Fibroblast of upper back skin (primary cell): ENCODE measurements at places on chromosomes 2 and 18.

DNA sequence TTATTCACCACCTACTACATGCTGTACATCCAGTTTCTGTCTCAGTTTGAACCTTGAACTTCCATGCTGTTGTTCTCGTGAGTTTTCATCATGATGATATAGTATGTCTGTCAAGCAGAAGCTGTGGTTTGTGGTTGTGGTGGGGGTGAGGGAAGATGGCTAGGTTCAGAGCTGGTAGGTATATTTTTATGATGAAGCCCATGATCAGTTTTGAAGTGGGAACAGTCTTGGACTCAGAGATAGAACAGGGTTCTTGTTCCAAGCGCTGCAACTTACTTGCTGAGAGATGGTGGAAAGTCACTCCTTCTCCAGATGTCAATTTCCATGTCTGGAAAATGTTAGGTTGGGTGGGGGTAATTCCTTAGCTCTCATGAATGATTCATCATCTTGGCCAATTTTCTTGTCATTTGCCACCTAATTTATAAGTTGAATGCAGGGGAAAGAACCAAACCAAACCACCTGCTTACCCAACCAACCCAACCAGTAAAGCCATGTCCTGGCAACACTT lies 21.6 kb downstream of the PMAIP1 start:
- peak; percentile 55 for DNase-seq

DNA sequence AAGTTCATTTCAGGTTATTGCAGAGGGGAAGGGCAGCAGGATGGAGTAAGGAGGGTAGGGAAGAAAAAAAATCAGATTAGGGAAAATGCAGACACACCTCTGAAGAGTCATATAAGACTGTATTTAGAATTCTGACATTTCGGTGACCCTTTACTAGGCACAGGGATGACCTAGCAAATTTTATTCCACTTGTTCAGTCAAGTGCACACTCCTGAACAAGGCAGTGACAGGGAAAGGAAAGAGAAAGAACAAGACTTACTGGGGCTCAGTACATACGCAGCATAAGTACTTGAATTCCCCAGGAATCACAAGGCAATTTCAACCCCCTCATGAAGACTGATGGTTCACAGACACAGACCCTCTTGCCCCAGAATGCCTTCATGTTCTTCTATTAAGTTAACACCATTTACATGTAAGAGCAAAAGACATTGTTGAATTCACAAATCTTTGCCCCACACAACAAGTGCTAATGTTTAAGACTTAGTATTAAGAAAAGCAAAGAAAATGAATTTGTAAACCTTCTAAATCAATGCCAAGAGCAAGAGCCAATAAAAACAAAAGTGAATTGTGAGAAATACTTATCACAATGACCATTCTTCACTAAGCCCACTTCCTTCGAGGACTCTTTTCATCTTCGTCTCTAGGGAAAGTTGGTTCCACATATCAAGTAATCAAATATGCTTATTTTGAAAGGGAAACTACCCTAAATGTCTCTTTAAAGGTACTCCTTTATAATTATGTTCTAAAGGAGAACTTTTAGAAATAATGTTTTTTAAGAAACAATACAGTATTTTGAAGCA lies 47.0 kb downstream of the COBLL1 start:
- DNase-seq: no peak

DNA sequence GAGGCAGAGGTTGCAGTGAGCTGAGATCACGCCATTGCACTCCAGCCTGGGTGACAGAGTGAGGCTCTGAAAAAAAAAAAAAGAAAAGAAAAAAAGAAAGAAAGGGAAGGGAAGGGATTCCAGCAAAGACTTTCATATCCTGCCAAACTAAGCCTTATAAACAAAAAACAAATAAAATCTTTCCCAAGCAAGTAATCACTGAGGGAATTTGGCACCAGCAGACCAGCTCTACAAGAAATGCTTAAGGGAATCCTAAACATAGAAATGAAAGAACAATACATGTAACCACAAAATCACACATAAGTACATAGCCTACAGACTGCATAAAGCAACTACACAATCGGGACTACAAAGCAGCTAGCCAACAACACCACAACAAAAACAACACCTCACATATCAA lies 79.1 kb downstream of the TRABD2A start:
- DNase-seq: no peak

DNA sequence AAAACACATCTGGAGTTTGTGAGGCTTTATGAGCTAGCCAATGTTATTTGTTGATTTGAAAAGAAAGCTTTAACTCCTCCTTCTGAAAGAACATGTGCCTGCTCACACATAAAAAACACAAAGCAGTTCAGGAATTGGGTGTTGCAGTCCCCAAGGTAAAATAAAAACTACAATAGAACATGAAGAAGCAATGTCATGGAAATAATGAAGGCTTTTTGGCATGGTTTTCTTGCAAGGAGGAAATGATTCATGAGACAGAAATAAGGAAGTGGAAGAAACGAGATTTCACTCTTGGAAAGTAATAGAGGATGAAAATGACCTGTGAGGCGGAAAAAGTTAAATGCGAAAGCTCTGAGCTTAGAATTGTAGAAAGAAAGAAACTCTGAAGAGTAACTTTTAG lies 81.1 kb downstream of the TRIB2 start:
- DNase-seq: peak; percentile 85

- no peak for DNase-seq
Measured at GRCh38 chr2:240711296-240711695, 19.6 kb downstream of the AQP12A start.

- no peak for DNase-seq
Measured at GRCh38 chr18:79489051-79489898, 93.5 kb downstream of the NFATC1 start.

DNA sequence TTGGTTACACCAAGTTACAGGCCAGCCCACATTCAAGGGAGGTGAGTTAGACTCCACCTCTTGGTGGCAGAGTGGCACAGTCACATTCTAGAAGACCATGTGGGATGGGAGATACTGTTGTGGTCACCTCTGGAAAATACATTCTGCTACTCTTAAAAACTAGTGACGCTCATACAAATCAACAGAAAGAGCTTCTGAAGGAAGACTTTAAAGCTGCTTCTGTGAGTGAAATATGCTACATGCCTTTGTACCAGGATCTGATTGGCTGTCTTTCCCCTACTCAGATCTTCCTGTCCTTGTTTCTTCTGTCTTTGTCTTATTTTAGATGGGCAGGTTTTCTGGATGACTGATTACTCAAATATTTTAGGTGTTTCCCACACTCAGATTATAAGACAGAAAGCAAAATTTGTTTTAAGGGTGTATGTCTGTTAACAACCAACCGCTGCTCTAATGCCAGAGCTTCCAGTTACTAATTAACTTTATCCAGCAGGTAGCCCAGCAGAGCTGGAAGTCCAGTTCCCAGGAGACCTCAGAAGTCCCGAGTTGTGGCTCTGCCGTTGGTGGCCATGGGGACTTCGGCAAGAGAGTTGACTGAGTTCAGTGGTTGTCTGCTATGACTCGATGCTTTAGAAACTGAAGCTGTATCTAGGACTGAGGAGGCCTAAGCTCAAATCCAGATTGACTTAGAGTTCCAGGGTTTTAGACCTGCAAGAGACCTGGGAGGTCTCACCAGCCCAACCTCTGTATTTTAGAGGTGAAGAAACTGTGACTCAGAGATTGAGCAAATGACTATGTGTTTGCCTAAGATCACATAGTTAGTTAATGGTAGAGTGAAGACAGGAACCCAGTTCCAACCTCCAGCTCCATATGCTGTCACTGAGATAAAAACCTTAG lies 7.4 kb downstream of the IL1R2 start:
- DNase-seq: no peak

DNA sequence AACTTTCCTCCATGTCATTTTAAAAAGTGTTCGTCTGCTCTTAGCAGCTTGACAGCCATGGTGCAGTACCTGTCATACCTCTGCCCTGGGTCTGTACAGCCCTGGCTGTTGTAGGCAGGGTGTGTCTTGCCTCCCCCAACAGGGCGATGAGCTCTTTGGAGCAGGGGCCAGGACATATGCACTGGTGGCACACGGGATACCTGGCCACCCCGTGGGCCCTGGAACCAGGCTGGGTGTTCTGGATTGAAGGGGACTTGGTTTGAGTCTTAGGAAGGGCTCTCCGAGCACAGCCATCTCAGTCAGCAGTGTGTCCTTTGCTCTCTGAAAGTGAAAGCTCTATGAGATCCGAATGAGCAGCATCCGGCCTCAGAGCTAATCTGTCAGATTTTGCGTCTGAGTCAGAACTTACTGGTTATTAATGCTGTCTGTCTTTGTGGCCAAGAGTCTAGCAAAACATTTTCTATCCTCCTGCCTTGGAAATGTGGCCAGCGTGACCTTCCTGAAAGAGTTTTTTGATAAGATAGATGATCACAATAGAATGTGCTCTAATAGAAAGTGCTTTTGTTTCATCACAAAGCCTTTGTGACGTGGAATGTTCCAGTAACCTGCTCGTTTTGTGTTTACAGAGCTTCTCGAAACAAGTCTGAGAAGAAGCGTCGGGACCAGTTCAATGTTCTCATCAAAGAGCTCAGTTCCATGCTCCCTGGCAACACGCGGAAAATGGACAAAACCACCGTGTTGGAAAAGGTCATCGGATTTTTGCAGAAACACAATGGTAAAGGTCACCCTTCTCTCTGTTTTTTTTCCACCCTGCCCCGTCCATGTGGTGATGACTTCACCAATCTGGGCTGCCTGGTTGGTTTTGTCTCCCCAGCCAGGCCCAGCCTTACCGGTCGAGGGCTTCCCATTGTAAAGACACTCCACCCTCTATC lies 77.3 kb upstream of the RPL31 start:
- DNase-seq: peak; percentile 84

GRCh38 chr18:616380-616995 lies 19.7 kb downstream of the CLUL1 start:
- peak; percentile 58 for DNase-seq

DNA sequence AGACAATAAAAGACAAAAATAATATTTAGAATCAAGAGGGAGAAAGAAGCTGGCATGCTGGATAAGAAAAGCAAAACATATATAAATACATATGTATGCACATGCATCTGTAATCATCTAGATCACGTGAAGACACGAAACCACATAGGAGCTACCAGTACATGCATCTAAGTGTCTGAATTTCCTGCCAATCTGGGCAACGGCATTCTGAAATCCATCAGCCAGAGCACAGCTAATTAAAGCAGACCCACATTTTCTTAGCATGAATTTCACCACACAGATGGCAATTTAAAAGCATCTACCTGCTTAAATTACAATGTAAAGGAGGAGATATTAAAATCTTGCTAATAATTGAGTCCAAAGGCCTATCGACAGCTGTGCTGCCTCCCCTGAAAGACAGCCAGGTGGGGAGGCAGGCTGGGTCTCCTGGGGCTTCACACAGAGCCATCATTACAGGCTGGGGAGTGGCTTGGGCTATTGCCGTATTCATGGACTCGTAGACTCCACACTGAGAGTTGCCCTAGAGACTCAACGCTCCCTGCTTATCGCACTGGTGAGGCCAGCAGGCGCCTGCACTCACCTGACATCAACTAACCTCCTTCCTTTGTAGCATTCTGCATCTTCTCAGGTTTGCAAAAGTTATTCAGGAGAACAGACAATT lies 272.5 kb upstream of the PXDN start:
- DNase-seq: no peak

DNA sequence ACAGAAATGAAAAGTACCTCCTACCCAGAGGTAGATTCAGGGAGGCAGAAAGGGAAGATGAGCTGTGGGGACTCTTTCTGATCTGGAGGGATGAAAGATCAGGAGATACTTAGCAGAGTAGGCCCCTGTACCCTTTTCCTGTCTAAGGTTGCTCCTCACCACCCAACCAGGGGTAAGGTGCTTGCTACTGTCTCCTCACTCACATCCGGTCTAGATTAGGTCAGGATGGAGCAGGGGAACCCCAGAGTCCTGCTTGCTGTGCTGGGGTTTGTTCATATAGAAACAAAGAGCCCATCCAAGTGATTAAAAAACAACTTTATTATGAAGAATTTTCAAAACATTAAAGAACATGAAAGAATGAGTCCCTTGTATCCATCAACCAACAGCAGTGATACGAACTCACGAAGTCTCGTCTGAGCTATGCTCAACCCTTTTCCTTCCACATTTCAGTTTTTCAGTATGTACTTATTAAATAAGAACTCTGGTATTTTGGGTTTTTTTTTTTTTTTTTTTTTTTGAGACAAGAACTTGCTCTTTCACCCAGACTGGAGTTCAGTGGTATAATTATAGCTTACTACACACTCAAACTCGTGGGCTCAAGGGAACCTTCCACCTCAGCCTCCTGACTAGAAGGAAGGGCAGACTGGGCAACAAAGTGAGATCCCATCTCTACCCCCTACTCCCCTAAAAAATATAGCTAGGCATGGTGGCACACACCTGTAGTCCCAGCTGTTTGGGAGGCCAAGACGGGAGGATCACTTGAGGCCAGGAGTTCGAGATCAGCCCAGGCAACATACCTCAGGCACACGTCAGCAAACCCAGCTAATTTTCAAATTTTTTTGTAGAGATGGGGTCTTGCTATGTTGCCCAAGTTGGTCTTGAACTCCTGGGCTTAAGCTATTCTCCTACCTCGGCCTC lies 28.5 kb upstream of the MCFD2 start:
- no peak for DNase-seq

GRCh38 chr2:216520112-216520511 lies 21.5 kb downstream of the RPL37A start:
- DNase-seq: peak; percentile 81

DNA sequence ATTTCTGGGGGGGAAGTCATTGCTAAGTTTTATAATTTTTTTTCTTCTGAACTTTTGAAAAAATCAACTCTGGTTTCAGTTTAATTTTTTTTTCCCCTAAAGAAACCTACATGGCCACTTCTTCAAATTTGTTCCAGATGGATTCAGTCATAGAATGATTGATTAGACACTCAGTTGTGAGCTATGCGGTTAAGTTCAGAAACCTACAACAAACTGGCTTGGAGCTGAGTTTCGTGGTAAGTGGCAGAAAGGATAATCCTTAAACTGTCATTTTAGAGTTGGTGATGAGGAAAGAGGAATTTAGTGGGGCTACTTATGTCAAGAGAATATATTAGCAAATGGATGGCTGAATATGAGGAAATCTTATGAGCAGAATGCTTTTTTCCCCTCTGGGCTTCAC lies 23.7 kb downstream of the EFEMP1 start:
- DNase-seq: peak; percentile 98

DNA sequence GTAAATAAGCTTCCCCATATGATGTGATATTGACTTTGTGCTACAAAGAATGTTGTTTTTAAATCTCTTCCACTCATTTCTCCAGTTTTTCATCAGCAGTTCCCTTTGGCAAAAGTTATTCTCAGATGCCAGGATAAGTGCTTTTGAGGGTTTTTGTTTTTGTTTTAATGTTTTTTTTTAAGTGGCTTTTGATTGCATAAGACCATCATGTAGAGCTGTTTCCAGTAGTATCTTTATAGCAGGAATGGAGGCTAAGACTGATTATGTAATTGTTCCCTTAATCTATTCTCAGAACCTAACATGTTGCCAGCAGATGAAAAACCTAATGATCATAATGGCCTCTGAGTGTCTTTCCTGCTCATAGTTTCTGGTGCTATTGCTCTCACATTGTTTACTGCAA lies 77.9 kb downstream of the CABLES1 start:
- no peak for DNase-seq

- DNase-seq: peak; percentile 92
Measured at GRCh38 chr18:63817441-63818051, 42.3 kb downstream of the SERPINB7 start.
